Daoy (cell line): ENCODE measurements at places on chromosomes 3 and 15. TPM values are rescaled to one million over a fixed set of nuclear protein-coding genes. Genes with fewer than 3 reads are reported as not detected.

- no peak for DNase-seq
Measured at GRCh38 chr15:60993008-60993407, 236.1 kb downstream of the RORA start.

GRCh38 chr3:77746892-77747291 lies 707.0 kb downstream of the ROBO2 start:
- no peak for DNase-seq

Gene GOLGA8H
- total RNA-seq: 0.17 and 1.6 TPM in 2 replicates

- DNase-seq: peak; percentile 88
Measured at GRCh38 chr3:159872374-159873109, 116.1 kb upstream of the IL12A start.

- no peak for DNase-seq
Measured at GRCh38 chr3:152793969-152794368, 41.0 kb upstream of the P2RY1 start.
